ENCODE measurements at places on chromosomes 6 and 20. TPM values are rescaled to one million over a fixed set of nuclear protein-coding genes. Genes with fewer than 3 reads are reported as not detected.

- DNase-seq = no peak
Observed at GRCh38 chr20:313948-314347, 11.4 kb upstream of the SOX12 start.

- no peak for DNase-seq
Observed at GRCh38 chr20:34710861-34711574, 6.9 kb downstream of the TP53INP2 start.

DNA sequence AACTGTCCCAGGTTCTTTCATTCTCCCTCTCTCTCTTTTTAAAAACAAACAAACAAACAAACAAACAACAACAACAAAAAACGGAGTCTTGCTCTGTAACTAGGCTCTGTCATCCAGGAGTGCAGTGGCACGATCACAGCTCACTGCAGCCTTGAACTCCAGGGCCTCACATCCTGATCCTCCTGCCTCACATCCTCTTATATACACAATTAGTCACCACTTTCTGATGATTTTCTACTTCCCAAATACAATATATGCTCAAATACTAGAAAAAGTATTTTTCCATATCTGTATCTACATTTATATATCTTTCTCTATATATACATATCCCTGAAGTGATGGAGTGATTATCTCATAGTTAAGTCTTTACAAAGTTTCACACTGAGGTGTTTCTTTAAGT lies 170.7 kb downstream of the EPHA7 start:
- no peak for DNase-seq

- DNase-seq = no peak
Observed at GRCh38 chr6:167047554-167047953, 48.4 kb downstream of the CEP43 start.

DNA sequence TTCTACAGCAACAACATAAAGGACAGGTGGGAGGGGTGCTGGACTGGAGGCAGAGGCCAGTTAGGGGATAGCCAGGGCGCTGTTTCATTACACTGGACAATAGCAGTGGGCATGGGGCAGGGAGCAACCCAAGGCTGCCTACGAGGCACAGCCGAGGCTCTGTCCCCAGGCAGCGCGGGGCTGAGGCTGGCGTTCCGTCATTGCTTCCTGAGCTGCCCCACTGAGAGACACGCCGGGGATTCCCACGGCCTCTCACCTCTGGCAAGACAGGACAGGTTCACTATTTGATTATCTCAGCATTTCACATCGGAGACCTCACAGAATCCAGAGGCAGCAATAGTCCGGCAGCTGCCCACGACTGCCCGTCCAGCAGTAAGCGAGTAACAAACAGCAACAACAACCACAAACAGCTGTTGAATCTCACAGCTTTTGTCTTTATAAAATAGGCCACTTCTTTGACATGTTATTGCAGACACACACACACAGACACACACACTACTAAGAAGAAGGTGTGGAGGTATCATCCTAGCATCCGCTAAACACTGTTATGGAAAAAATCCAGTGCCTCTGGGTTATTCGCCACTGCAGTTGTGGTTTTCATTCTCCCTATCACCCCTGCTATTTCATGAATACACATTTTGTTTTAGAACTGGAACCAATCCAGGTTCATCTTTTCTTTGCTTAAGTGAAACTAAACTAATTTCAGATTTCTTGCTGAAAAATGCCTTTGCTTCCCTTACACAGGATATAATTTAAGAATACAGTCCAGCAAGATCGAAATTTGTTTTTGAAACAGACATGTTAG lies 19.5 kb downstream of the KIF25 start:
- no peak for DNase-seq

DNA sequence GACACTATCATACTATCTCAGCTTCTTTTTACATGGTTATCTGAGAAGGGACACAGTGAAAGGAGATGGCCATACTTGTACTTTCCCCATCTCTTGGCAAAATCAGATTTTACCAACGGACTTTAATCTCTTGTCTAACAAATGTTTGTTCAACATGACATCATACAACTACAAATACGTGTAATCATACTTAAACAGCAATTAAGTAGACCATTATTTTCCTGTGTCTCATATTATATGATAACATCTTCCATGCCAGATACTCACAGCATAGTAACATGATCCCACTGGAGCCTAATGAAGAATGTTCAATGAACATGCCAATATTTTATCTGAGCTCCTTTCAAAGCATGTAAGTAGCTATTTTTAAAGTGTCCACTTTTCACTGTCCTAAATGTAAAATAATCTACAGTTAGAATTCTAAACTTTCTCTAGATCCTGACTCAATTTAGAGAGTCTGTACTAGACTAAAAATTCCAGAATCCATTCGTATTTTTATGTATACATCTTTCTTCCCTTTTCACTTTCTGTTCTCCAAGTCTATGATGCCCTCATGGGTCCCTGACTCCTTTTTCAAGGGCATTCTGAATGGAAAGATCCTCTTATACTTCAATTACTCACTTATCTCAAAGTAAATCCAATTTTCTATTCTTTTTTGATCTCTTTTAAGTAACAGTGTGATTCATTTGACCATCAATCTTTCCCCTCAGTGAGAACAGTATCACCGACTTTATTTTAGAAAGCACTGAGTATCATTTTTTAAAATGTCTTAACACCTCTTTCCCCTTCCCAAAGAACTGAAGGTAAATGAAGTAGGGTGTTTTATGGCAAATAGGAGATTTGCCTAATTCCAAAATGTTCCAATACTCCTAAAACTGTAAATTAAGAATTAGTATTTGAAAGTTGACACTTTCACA lies 133.5 kb downstream of the CDK19 start:
- DNase-seq = no peak

GRCh38 chr20:11159728-11160127 lies 485.9 kb upstream of the JAG1 start:
- DNase-seq = no peak

- no peak for DNase-seq
Observed at GRCh38 chr6:128167552-128167951, 266.7 kb upstream of the THEMIS start.

- no peak for DNase-seq
Observed at GRCh38 chr6:148720897-148721296, 25.9 kb upstream of the UST start.

DNA sequence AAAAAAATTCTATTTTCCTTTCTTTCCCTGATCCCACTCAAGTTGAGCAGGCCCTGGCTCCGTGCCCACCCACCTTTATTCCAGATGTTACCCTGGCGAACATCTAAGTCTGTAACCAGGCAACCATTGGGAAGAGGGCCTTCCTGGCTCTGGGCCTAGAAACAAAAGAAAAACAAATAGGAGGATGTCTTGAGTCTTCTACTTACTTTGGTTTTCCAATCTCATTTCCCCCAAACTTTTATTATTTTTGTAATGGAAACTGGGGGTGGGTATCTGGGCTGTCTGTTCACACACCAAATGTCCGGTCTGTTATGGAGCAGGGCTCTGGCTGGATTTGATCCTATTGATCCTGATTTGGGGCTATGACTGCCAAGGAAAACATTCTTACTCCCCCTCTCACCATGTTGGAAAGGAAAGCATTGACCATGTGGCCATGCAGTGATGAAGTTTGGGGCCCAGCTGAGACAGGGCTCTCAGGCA lies 744.1 kb downstream of the DHX35 start:
- DNase-seq = no peak

Gene JAG1
- 163 TPM for polyA plus RNA-seq

Gene CGA
- polyA plus RNA-seq = 0.53 TPM

Gene C20orf144
- polyA plus RNA-seq = 0.19 TPM

Gene TSPO2
- polyA plus RNA-seq = 0.87 TPM

Gene ZC2HC1B
- not detected for polyA plus RNA-seq

Gene HLA-DMB
- 80.3 TPM for polyA plus RNA-seq

Gene ADGRF5
- polyA plus RNA-seq = 34.0 TPM
